ENCODE measurements at places on chromosomes 1 and 21. TPM values are rescaled to one million over a fixed set of nuclear protein-coding genes. Genes with fewer than 3 reads are reported as not detected.

DNA sequence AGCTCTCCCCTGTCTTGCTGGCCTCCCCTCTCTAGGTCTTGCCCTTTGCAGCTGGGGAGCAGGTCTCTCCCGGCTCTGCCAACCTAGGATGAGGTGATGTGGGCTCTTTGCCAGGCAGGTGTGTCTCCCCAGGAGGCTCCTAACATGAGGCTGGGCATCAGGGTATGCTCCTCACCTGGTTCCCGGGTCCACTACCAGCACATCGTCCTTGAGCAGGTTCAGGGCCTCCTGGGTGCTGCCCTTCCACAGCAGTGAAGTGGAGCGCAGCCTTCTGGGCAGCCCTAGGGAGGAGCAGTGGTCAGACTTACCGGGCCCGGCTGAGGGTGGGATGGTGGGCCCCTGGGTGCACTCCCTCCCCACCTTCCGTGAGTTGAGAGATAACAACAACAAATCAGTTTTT, 17.5 kb downstream of the LACTBL1 start:
- DNase-seq: no peak

DNA sequence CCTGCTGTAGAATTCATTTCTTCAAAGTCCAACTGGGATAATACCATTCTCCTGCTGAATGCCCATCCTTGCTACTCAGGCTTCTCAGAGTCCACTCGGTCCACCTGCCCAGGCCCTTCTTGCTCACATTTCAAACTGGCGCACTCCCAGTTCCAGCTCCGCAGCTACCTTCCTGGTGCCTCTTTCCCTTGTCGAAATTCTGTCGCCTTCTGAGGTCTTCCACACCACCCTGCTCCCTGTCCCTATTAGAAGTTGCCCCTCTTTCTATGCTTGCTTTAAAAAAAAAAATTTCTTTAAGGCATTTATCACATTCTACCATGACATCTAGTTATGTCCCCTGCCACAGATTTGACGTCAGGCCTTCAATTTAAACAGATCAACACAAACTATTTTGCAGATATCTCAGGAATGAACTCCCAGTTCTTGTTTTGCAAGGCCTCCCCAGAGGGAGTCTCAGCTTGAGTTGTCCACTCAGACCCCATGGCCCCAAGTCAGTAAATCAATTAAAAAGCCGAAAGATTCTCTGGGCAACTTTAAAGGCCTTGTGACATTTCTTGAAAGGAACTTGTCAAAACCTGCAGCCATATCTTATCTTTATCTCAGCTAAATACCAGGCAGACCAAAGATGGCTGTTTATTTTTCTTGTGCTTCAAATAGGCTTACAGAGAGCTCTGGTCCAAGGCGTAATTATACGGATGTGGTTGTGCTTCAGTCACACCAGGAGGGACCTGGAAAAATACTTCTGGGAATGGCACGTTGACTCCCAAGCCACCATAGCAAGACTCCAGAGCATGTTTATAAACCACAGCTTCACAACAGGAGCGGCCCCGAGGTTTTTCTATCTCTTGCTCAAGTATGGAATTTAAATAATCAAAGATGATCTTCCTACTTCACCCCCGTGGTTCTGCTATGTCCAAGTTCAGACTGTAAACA, 2.2 kb downstream of the FAM89A start:
- no peak for DNase-seq

GRCh38 chr1:155043301-155043702, 7.8 kb upstream of the ADAM15 start:
- DNase-seq: no peak

The ZNF683 gene
- 0.25 TPM for total RNA-seq

DNA sequence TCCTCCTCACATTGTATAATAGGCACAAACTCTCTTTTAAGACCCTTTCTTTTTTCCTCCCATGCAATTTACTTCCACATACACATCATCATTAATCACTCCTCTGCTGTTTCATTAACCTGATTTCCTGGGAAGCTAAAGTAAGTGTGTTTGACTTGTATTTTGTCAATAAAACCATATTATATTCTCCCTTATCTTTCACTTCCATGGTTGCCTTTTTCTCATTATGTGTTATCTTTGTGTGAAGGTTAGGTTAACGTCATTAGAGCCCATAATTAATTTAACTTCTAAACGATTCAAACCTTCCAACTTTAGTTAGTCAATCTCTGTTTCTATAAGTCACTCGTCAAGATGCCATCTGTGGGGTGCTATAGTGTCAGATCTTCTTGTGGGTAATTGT, 313.0 kb downstream of the PAPPA2 start:
- no peak for DNase-seq

- DNase-seq: no peak
These were observed 182.9 kb downstream of the ZNF281 start for GRCh38 chr1:200226969-200227303.

The TEX35 gene
- total RNA-seq: not detected

DNA sequence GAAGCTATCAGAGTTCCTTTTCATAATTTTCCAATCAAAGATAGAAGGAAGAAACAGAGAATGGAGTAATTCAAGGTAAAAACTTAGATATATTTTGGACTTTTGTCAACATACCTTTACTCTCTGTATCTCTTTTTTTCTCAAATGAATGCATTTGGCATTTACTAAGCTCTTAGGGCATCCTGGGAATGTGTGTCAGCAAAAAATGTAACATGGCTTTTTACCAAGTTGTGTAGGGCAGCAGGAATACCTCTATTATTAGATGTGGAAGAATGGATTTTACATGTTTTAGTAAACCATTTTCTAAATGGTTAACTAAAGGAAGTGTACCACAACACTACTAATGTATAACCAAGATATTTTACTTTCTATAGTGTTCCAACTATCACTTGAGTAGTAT, 4.2 kb upstream of the COL11A1 start:
- no peak for DNase-seq

The TINAGL1 gene
- total RNA-seq: 246 TPM

The KIF26B gene
- total RNA-seq: 10.7 TPM

The ADGRB2 gene
- total RNA-seq: 3.2 TPM

DNA sequence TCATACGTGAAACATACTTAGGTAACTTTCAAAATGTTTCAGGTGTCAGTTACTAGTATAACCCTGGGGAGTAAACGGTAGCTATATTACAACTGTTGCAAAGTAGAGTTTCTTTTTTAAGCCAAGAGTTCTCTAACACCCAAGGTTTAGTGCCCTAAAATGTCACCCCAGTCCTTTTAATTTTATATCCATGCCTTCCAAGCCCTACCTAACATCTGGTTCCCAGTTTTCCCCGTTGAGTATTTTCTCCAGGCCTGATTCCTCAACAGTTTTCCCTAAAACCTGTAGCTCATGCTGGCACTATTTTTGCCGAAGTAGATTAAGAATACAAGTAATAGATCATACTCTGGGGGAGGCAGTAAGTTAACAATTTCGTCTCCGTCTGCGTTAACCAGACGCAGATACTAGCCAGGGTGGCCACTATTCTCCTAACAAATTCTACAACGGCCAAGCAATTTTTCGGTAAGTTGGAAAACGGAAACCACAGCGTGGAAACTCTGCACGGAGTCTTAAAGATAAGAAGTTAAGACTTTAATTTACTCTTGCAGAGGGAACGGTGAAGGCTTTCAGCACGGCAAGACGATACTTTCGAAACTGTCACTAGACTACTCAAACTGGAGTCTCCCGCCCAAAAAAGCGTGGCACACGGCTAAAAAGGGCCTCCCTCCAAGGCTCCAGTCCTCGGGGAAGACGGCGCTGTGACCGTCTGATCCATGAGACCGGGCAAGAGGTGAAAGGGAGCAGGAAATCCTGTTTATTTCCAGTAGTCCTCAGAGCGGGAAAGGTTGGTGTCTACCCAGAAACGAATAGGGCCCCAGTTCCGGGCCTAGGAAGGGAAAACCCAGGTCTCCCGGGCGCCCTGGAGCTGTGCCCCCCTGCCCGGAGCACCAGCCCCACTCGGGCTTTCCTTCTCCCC, 945 bp downstream of the SRSF4 start:
- DNase-seq: no peak

DNA sequence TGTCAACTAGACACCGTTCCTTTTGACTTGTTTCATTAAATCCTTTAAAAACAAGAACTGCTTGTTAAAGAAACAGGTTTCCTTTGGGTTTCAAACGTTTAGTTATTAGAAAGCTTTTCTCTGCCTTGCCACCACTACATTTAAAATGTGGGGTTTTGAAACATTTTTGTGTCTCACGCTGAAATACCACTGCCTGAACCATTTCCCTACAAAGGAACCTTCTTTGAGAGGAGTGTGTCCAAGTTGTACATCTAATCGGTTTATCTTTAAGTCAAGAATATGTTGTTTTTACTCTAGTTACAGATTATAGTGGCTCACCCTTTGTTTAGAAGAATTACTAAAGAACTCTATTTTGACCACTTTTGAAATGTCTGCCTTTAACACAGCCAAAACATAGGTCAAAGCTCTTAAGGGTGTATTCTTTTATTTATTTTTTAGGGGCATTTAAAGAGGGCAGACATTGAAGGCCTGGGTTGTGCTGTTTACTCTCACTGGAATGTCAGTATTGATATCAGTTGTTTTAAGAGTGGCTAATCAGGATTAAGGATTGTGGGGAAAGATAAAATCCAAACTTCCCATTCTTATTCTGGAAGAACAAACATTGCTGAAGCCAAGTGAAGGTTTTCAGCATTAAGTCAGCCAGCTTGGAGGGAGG, 143.4 kb downstream of the GALNT2 start:
- DNase-seq: no peak

GRCh38 chr21:27314131-27314530, 347.2 kb upstream of the ADAMTS5 start:
- no peak for DNase-seq

The LCE2B gene
- not detected for total RNA-seq

DNA sequence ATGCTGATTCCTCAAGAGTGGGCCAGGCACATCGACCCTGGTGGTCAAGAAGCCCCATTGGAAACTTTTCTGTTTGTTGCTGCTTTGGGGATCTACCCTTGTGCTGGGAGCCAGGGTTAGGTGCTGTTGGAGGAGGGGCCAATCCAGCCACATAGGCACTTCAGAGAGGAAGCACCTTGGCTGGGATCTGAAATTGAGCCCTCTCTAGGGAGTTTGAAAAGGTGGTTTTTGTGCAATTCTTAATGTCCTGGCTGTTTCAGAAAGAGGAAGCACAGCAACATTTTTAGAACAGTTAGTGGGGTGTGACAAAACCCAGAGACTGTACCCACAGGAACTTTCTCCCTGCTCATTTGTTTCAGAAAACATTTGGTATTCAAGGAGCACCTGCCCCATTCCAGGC, 17.2 kb upstream of the BEND5 start:
- no peak for DNase-seq

- no peak for DNase-seq
These were observed 139.5 kb upstream of the SAMSN1 start for GRCh38 chr21:14685568-14685967.

Measured in kidney (tissue), 22 donors.